LNCaP clone FGC (cell line): ENCODE measurements at places on chromosomes 7 and 10.

- DNase-seq: no peak
These were observed 448.2 kb upstream of the AUTS2 start for GRCh38 chr7:69149804-69150782.

DNA sequence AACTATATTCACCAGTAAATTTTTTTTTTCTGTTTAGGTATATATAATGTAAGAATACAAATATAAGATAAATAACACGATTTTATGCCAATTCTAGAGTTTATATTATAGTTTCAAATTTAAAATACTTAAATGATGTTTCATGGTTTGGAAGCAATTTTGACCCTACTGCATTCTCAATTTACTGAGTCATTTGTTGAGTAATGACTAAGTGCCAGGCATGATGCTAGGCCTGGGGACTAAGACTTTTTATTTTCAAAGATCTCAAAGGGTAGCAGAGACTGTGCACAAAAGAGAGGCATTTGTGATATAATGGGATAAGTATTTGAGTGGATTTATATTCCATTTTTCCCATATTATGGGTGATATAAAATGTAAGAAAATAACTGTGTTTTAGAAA lies 78.9 kb upstream of the SMIM30 start:
- no peak for DNase-seq

DNA sequence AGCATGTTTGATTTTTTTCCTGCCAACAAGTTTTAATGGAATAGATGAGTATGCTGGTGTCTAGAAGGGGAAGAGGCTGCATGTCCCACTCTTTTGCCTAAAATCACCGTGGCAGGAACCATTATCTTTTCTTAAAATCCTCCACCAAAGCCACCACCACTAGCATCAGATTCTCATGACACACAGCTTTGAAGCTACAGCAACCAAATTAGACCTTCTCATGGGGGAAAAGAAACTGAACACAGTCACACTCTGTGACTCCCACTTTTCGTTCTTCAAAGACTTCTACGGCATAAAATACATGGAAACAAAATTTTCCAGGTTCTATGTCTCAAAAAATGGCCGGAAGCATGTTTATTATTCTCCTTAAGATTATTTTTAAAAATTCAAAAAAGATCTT lies 81.8 kb downstream of the SGMS1 start:
- DNase-seq: no peak

DNA sequence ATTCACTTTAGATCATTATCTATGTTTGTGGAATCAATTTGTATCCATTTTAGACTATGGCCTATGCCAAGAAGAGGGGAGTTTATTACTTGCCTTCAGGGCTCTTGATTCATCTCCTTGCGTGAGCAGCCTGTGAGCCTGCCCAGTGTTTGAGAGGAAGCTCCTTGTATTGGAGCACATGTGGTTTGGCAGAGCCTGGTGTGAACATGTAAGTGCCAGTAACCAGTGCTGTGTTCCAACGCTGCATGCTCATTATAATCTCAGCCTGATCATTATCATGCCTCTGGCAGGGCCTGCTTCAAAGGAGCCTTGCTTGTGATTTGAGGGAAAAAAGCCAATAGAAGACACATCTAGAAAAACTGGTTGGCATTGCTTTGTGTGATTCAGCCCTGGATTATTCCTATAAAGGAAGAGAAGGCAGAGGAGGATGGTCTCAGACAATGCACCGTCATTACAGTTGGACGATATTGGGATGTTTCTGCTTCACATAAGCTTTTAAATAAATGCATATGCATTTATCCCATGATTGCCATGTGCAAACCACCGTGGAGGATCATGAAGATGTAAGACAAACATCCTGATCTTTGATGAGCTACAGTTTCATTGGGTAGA lies 203.4 kb upstream of the AHR start:
- peak; percentile 97 for DNase-seq

DNA sequence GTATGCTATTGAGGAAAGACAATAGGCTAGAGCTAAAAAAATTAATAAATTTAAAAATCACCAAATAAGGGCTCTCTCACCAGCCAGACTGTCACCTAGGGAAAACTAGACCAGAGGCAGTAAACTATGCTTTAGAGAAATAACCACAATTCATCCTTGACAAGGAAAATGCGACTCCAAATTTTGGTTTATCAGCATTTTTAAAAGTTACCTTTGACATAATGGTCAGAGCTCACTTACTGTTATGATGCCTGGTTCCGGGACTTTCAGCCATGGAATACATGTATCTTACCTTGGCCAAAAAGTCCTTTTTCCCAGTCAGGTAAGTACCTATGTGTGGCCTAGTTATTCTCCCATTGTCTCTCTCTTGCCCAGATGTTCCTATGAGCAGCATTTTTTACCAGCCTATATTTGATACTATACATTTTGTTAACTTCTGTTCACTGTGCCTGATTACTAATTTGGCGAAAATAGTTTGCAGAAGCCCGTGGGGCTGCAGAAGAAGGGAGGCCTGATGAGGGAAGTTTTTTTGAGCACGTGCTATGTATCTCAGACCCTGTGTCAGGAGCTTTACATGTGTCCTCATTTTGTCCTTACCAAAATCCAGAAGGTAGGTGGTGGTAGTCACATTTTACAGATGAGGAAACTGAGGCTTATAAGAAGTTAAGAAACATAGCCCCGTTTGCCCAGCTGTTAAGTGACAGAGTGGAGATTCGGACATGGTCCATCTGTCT lies 149.7 kb downstream of the CELF2 start:
- DNase-seq: no peak

DNA sequence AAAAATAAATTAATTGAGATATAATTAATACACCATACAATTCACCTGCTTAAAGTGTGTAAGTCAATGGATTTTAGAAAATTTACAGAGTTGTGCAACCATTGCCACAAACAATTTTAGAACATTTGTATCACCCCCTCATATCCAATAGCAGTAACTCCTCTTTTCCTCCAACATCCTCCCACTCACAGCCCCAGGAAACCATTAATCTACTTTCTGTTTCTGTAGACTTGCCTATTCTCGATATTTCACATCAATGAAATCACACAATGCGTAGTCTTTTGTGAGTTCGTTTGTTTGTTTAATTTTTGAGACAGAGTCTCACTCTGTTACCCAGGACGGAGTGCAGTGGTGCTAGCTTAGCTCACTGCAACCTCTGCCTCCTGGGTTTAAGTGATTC lies 13.7 kb upstream of the HERC4 start:
- DNase-seq: no peak

GRCh38 chr7:155266440-155266839 lies 31.2 kb upstream of the INSIG1 start:
- no peak for DNase-seq

- DNase-seq: no peak
These were observed 137.7 kb downstream of the ZMIZ1 start for GRCh38 chr10:79206300-79207095.

DNA sequence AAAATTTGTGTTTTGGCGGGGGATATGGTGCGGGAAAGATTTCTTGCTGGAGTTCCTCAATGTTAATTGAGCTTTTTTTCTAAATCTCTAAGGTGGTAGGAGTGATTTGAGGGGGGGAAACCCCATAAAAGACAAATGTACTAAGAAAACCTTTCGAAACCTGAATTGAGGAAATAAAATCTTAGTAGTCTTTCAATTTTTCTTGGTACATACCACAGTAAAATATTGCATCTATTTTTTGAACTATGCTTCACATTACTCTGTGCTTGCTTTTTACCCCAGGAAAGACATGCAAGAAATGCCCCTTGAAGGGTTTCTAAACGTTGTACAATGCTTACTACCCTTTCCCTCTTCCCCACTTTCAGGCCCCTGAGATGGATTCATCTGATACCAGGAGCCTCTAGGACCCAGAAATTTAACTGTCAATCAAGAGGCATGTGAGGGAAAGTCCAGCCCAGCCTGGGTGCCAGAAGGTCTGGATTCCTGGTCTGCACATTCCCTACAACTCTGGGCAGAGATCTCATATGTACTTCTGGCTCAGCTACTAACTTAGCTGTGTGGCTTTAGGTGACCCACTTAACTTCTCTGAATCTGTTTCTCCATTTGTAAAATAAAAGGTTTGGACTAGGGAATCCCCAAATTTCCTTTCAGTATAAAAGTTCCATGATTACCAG lies 5.8 kb upstream of the PDCD4 start:
- DNase-seq: no peak

- DNase-seq: no peak
These were observed 52.3 kb upstream of the SEMA3D start for GRCh38 chr7:85239109-85239508.

DNA sequence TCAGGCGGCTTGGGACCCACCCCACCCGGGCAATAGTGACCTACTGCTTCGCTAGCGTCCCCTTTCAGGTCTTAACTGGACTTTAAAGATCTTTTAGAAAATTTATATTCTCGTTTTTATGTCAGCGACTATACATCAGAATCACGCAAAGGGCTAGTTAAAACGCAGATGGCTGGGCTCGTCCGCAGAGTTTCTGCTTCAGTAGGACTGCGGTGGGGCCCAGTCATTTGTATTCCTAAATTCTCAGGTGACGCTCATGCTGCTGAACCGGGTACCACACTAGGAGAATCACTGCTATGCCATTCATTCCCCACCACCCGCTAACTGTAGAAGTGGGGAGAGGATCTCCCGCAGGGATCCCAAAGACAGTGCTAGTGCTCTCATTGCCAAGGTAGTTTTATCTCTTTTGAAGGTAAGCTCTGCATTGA lies 12.0 kb upstream of the SP8 start:
- no peak for DNase-seq

DNA sequence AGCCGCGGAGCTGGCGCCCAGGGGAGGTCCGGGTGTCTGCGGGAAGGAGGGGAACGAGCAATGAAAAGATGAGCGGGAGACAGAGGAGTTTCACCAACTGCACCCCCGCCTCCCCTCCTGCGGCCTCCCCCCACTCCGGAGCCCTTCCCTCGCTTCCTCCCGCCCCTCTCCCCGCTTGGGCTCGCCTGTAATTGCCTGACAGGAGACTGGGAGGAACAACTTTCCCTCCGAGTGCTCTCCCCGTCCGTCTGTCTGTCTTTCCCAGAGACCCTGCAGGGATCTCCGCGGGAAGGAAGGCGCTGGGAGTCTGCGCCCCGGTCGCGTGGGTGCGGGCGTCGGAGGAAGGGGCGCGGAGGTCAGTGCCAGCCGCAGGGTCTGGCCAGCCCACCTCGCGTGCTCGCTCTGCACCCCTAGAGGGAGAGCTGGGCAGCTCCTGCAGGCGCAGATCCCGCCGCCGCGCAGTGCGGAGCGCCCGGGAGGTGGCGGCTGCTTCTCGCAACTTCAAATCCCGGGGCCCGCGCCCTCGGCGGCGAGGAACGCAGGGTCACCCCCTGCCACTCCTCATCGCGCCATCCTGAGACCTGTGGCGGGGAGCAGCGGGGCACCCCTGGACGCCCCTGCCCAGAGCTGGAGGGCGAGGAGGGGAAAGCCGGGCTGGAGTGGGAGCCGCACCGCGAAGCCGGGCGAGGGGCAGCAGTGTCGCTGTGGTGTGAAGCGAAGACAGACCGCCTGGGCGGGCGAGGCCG lies 511 bp upstream of the NRP1 start:
- peak; percentile 52 for DNase-seq

DNA sequence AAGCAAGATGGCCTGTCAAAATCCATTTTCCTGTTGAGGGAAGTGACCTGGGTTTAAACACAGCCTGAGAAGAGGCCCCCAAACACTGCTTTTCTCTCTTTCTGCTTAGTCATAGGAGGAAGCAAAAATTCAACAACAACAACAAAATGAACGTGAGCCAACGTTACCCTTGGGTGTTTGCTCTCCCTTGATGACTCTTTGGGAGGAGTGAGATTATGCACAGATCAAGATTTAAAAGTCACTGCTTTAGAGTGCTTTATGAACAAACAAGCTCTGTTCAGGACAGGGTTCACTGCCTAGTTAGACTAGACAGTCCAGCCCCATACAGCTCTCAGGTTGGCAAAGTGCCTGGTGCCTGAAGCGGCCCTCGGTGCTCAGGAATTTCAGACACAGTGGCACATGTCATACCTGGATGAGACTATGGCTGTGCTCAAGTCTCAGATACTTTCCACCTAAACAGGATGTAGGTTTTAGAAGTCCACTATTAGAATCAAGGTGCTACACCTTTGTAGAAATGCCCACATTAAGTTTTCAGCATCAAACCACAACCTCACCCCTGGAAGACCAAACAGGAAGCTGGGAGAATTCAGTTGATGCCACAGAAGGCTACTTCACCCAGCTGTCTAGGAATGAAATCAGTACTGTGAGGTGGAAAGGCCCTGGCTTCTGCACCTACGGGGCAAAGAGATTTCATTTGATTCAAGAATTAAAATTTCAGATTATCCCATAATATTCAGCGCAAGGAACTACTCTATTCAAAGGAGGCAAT lies 38.7 kb downstream of the DENND11 start:
- peak; percentile 84 for DNase-seq

- no peak for DNase-seq
These were observed 42.4 kb upstream of the FGL2 start for GRCh38 chr7:77242068-77242467.

GRCh38 chr7:101875283-101875846 lies 57.9 kb downstream of the CUX1 start:
- no peak for DNase-seq

- DNase-seq: no peak
These were observed 57.4 kb downstream of the DGKI start for GRCh38 chr7:137789215-137789882.

GRCh38 chr10:61542596-61542995 lies 89.4 kb upstream of the TMEM26 start:
- no peak for DNase-seq

DNA sequence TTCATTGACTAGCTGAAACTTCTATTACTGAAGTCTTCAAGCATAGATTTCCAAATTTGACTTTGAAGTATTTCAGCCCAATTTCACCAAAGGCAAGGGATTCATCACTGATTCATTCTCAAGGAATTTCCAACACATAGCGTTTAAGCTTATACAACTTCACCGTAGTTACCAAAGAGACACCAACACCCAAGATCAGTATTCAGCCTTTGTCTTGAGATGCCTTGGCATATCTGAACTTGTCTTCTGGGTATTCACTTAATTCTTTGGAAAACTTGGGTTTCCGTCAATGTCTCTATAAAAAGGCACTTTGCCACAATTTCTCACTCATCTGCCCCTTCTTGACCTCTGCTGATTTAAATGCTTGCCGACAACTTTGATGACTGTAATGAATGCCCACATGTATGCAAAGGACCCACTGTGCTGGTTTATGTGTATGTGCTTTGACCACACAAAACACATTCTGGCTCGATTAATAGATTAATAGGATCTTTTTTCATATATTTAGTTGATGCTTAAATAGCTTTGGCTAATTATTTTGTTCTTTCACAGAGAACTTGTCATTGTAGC lies 49.6 kb downstream of the TES start:
- no peak for DNase-seq

DNA sequence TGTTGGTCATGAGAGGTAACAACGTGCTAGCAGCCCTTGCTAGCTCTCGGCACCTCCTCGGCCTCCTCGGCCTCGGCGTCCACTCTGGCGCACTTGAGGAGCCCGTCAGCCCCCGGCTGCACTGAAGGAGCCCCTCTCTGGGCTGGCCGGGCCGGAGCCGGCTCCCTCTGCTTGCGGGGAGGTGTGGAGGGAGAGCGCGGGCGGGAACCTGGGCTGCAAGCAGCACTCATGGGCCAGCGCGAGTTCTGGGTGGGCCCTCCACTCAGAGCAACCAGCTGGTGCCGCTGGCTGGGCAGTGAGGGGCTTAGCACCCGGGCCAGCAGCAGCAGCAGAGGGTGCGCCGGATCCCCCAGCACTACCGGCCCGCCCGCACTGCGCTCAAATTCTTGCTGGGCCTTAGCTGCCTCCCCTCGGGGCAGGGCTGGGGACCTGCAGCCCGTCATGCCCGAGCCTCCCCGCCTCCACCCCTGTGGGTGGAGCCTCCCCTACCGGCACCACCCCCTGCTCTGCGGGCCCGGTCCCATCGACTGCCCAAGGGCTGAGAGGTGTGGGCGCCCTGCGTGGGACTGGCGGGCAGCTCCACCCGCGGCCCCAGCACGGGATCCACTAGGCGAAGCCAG lies 96.1 kb downstream of the PAXIP1 start:
- DNase-seq: no peak

GRCh38 chr7:152351168-152351567 lies 84.6 kb downstream of the KMT2C start:
- DNase-seq: no peak
